ENCODE measurements at places on chromosomes 6 and 20.

GRCh38 chr6:14108571-14109410 lies 8.8 kb upstream of the CD83 start:
- no peak for DNase-seq

GRCh38 chr6:9659848-9660247 lies 755.0 kb downstream of the TFAP2A start:
- DNase-seq = no peak

GRCh38 chr6:141492521-141493284 lies 640.0 kb upstream of the GJE1 start:
- no peak for DNase-seq

DNA sequence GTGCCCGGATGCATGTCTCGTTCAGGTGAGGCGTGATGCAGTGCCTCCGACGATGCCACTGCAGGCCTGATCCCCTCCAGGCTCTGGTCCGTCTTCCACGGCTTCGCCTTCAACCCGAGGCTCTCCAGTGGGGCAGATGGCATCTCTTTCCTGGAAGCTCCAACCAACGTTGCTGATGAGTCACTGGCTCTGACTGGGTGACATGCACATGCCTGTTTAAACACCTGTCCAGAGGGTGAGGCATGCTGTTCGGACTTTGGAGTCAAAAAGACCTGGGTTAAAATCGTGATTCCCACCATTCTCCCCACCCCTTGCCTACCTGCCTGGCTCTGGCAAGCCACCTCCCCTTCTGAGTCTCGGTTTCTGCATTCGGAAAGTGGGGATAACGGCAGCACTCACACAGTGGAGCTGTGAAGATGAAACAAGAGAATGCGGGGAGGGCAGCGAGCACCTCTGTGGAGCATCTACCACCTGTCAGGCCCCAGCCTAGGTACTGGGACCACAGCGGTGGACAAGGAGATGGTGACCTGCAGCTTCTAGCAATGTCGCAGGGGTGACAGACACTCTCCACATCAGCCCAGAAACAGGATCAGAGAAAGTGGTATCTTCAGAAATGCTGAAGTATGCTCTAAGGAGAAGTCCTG lies 8.5 kb upstream of the EDN3 start:
- DNase-seq = no peak

DNA sequence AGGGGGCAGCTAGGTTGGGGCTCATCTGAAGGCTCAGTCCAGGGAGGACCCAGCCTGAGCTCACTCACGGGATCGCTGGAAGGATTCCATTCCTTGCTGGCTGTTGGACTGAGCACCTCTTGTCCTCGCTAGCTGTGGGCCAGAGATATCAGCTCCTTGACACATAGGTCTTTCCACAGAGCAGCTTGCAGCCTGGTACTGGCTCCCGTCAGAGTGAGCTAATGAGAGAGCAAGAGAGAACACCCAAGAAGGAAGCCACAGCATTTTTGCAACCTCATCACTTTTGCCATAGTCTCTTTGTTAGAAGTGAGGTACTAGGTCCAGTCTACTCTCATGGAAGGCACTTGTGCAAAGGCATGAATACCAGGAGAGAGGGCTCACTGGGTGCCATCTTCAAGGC lies 179.9 kb downstream of the CDC5L start:
- no peak for DNase-seq

- DNase-seq = no peak
These were observed 27.5 kb downstream of the DAAM2 start for GRCh38 chr6:39819676-39820075.

- no peak for DNase-seq
These were observed 526.8 kb downstream of the CD83 start for GRCh38 chr6:14644381-14644780.

DNA sequence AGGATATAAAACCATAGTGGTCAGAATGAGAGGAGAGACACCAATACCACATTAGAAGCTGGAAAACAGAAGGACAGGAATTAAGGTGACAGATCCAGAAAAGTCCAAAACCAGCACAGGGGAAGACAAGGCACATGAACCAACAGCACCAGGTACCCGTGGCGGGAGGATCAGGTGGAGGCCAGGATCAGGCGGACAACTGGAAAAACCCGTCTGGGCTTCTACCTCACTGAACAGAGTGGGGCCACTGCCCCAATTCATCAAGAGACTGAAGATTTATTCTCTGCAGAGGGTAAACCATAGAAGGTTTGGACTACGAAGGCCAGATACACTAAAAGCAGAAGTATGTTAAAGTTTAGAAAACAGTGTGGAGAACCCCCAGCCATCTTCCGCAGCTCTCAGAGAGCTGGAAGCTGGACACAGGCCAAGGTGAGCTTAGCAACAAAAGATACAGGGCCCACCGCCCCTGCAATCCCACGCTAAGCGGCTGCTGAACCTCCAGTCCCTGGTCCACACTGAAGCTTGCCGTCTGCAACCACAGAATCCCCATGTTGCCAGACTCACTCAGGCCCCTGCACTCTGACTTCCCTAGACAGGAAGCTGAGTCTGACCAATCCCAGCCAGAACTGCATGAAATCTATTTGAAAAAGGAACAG lies 29.9 kb downstream of the ABHD12 start:
- no peak for DNase-seq

GRCh38 chr6:79710127-79710526 lies 79.0 kb downstream of the SH3BGRL2 start:
- no peak for DNase-seq

- no peak for DNase-seq
These were observed 38.9 kb downstream of the FYN start for GRCh38 chr6:111834356-111834755.

GRCh38 chr6:13038315-13038714 lies 290.0 kb downstream of the TBC1D7 start:
- no peak for DNase-seq

- DNase-seq = no peak
These were observed 119.6 kb downstream of the CDH4 start for GRCh38 chr20:61371501-61372136.

Data from stimulated activated CD4-positive, alpha-beta T cell treated with anti-CD3 and anti-CD28 coated beads, Interleukin-15, amount 100 ng/mL, for 1 hour (primary cell).